Fibroblast of skin of back (primary cell): ENCODE measurements at places on chromosomes 11 and 22.

DNA sequence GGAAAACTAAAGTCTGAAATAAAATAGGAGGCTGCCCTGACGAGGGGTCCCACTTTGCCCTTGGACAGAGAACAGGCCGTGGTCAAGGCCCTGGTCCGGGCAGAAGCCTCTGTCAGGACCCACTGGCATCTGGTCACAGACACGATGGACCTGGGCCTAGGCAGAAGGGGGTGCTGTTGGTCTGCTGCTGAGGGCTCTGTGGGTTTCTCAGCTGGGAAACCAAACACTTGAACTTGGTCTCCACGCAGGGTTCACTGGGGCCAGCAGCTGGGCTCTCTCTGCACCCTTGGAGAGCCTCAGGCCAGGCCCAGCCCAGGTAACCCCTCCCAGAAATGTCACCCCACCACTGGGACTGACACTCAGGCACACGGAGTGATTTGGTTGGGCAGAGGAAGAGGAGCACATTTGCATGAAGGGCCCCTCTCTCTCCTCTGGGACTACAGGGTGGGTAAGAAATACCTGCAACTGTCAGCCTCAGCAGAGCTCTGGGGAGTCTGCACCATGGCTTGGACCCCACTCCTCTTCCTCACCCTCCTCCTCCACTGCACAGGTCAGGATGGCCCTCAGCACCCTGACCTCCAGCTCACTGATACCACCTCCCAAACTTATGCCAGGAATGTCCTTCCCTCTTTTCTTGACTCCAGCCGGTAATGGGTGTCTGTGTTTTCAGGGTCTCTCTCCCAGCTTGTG, 48.1 kb upstream of the TOP3B start:
- DNase-seq: no peak

GRCh38 chr11:102341844-102342318, 5.1 kb upstream of the BIRC2 start:
- peak; percentile 88 for DNase-seq

- DNase-seq: no peak
Measured at GRCh38 chr11:75816561-75817239, 1.7 kb downstream of the UVRAG start.

- DNase-seq: no peak
Measured at GRCh38 chr22:24393848-24394247, 33.6 kb upstream of the ADORA2A start.

DNA sequence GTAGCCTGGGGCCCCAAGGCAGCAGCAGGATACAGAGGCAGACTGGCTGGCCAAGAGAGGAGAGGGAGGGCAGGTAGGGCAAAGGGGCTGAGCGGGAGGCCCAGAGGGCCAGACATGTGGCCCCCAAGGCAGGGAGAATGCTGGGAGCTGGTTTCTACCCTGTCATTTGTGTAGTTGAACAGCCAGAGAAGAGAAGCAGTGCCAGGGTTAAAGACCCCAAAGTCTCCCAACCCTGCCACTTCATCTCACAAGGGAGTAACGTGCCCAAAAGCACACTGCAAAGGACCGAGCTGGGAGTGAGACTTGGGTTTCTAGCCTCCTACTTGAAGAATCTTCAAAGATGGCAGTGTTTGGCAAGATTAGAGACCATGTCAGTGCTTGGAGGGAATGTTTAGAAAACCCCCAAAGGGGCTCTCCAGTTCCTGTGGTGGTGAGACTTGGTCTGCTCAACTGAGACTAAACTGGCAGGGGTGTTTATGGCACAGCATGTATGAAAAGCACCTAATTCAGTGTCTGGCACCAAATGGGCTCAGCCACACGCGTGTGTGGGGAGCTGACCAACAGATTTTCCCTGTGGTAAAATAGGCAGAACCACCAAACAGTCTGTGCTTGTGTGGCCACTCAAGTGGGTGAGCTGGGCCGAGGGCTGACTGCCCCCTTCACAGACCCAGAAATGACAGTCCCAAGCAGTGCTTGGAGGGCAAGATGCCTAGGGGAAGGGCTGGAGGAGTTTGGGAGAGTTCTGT, 68.2 kb upstream of the CLTCL1 start:
- DNase-seq: no peak

- no peak for DNase-seq
Measured at GRCh38 chr11:64148917-64149617, 16.8 kb downstream of the MACROD1 start.

GRCh38 chr11:66371627-66372415, at the start of gene SLC29A2:
SLC29A2 (minus strand) TSS chr11:66371760; CDS start chr11:66371591, 169 bp downstream.
- no peak for DNase-seq

DNA sequence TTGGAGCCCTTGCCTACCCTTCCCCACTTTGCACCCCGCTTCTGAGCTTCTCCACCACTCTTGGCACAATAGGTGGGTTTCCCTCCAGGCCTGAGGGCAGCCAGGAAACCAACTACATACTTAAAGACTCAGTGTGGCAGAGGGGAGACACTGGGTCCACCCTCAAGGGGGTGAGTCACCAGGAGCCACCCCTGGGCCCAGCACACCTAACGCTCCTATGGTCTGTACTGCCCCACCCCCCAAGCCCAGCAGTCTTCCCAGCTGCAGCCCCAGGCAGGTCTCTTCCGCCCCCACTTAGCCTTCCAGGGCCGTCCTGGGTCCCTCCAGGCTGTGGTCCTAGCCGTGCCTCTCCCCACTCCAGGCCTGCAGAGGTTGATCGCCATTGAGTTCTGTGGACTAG, 3.2 kb upstream of the TMPRSS13 start:
- DNase-seq: no peak

DNA sequence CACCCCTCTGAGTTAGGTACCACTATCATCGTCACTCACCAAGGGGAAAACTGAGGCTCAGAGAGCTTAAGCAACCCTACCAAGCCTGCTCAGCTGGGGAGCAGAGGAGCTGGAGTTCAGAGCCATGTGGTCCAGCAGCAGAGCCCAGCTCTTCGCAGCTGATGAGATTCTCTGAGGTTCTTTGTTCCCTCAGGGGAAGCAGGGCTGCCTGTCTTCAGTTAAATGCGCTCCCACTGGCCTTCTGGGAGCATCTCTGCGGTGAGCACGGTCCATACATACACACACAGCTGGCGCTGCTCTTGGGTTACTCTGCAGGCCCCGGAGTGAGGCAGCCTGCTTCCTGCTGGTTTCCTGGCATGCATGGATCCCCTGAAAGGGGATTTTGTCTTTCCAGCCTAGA, 5.2 kb upstream of the PTGDR2 start:
- DNase-seq: peak; percentile 11

DNA sequence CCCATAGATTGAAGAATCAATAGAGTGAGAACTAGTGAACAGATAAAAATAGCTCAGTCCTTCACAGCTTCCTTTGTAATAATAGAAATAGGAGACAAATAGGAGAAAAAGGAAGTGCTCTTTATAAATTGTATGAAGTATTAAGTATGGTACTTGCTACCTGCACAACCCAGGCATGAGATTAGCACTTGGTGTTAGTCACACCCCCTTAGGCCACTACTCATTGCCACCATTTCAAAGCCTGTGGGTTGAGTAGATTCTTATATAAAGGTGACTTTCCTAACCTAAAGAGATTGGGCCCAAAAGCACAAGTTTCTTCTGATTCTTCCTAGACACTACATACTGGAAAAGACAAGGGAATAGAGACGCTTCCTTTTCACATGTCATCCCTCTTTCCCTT, 37.7 kb upstream of the ADORA2A start:
- DNase-seq: no peak

DNA sequence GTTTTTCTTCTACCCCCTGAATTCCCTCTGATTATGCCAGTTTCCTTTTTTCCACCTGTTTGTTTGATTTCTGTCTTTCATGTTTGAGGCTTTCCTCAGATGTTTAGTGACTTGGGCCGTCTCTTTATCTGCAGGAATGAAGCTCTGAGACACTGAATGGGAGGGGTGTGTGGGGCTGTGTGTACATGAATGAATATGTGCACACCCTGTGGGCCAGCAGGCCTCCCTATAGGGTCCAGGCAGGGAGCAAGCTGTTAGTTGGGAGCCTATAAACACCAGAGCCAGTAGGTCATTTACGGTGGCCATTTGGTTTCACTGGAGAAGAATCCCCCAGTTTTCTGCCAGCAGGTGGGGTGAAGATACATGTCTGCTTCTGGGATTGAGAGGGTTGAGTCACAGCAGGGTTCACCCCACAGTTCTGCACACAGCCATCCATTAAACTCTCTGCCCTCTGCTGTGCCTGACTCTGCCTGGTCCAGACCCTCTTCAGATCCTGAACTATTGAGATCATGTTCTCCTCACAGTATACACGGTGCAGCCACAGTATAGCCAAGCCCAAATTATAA, 34.8 kb downstream of the BARX2 start:
- DNase-seq: no peak

DNA sequence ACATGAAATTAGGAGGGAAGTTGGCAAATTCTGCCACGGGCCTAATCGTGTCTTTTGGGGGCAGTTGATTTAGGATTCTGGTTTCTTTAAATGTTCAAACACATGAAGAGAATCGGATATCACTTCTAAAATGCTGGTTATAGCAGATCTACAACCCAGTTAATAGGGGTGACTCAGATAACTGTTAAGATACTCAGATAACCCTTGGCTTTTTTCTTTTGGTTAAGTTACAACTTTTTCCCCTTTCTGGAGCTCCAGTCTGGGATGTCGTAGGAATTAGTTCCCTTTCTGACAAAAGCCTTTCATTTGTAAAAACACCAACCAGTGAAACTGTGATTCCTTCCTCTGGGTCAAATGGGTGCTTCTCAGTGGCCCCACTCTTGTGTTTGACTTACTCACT, 976 bp downstream of the DEPDC7 start:
- no peak for DNase-seq

- DNase-seq: no peak
Measured at GRCh38 chr11:316031-316701, 2.3 kb downstream of the IFITM1 start.

DNA sequence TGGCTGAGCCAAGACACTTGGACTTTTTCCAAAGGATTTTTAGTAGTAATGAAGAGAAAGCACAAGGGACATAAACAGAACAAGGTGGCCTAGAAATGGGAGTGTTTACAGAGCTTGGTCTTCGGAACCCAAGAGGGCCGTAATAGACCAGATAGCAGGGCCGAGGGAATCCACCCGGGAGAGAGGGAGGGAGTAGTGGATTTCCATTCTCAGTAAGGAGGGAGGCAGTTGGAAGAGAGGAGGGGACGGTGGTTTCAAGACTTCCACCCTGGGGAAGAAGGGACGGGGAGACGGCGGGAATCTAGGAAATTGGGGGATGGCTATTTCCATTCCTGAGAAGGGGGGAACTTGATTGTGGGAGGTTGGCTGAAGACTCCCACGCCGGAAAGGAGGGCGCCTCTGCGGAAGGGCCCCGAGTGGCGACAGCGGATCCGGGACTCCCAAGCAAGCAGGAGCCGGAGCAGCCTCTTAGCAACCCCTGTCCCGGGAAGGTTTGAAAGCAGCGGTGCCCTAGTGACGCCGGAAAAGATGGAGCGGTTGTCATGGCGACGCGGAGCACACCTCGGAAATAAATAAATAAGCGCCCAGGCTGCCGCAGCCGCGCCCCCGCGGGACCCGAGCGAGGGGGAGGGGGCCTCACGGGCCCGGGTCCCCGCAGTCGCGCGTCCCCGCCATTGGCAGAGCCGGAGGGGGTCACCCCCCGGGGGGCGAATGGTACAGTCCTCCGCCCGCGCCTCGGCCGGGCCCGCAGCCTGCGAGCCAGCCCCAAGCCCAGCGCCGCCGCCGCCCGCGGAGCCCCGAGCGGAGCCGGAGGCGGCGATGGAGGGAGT, 31.6 kb downstream of the EIF3F start:
- peak; percentile 70 for DNase-seq

- DNase-seq: no peak
Measured at GRCh38 chr11:119041821-119042514, 11.3 kb upstream of the SLC37A4 start.

GRCh38 chr11:114909866-114910265, 231.5 kb downstream of the NXPE2 start:
- DNase-seq: no peak

GRCh38 chr11:70335511-70335910, 62.8 kb upstream of the CTTN start:
- no peak for DNase-seq

GRCh38 chr11:46367244-46367915, 14.1 kb upstream of the MDK start:
- peak; percentile 48 for DNase-seq

GRCh38 chr22:50118557-50119168, 28.9 kb downstream of the MOV10L1 start:
- DNase-seq: peak; percentile 77

DNA sequence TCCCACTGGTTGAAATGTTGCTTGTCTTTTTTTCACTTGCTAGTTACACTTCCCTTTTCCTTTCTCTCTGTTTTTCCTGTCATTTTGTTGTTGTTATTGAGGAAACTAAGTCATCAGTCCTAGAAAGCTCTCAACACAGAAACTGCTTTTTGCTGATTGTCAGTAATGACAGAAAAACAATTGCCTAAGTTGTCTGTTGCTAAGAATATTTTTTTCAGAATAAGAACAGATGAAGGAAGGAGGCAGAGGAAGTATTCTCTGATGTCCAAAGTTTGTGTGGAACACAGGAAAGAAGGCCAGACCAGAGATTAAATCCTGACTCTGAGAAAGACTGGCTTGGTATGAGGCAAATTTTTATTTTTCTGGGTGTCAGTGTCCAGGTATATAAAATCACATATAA, 163.3 kb downstream of the CASP12 start:
- no peak for DNase-seq

GRCh38 chr22:22603470-22603947, 40.9 kb upstream of the GGTLC2 start:
- no peak for DNase-seq

GRCh38 chr11:86247608-86248007, 3.1 kb downstream of the EED start:
- no peak for DNase-seq

GRCh38 chr11:66457826-66458225, 8.9 kb upstream of the PELI3 start:
- DNase-seq: no peak

DNA sequence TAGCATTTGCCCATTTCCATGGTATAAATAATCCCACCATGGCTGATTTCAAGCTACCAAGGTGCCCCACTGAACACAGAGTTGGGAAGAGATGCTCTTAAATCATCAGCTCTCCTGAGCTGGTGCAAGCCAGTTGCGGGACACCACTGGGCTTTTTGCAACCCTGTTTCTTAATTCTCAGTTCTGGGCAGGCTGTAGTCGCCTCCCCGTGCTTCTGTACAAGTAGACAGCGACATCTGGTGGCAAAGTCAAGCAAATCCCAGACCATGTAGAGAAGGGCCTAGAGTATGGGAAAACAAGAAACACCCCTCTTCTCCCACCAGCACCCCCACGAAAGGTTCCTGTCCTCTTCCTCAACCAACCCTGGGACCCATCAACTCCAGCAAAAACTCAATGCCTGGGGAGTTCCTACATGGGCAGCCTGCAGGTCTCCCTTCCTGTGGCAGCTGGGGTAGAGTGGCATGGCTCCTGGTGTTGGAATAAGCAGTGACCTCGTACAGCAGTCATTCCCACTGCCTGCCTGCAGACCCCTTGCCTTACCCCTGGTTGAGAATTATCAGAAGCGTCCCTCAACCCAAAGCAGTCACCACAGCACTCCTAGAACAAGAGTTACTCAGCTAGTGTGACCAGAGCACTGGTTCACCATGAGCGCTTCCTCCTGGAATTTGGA, 68.4 kb downstream of the IGLL5 start:
- peak; percentile 57 for DNase-seq

GRCh38 chr11:86565388-86565787, 107.0 kb downstream of the ME3 start:
- no peak for DNase-seq

- DNase-seq: no peak
Measured at GRCh38 chr11:102751673-102752072, 26.9 kb upstream of the MMP8 start.

GRCh38 chr11:106625566-106625965, 392.7 kb downstream of the GUCY1A2 start:
- peak; percentile 40 for DNase-seq

- no peak for DNase-seq
Measured at GRCh38 chr11:95301474-95301873, 70.5 kb upstream of the SESN3 start.

- DNase-seq: peak; percentile 4
Measured at GRCh38 chr11:120660024-120660565, 148.5 kb downstream of the GRIK4 start.
